Right atrium auricular region (tissue), 2 donors: ENCODE measurements at places on chromosomes 1 and 21. TPM values are rescaled to one million over a fixed set of nuclear protein-coding genes. Genes with fewer than 3 reads are reported as not detected.

The LRRC39 gene
- total RNA-seq, result 142 TPM

The ADCY10 gene
- not detected for total RNA-seq

The CYP4Z1 gene
- total RNA-seq, result not detected

The MAP3K21 gene
- 1.4 TPM for total RNA-seq

The TDRD5 gene
- not detected for total RNA-seq

The SH3BGR gene
- total RNA-seq, result 43.2 TPM

- no peak for DNase-seq
Measured at GRCh38 chr1:48227165-48228013, 4.9 kb downstream of the SLC5A9 start.

GRCh38 chr1:42692911-42693310 is 10.7 kb downstream of the YBX1 start:
- no peak for DNase-seq

GRCh38 chr1:8854240-8854639 is 24.2 kb downstream of the ENO1 start:
- DNase-seq, result no peak

- no peak for DNase-seq
Measured at GRCh38 chr1:170704256-170704655, 40.3 kb downstream of the PRRX1 start.

- no peak for DNase-seq
Measured at GRCh38 chr1:27136998-27137542, 17.9 kb downstream of the SLC9A1 start.

- no peak for DNase-seq
Measured at GRCh38 chr1:87814573-87814972, 485.9 kb downstream of the LMO4 start.

DNA sequence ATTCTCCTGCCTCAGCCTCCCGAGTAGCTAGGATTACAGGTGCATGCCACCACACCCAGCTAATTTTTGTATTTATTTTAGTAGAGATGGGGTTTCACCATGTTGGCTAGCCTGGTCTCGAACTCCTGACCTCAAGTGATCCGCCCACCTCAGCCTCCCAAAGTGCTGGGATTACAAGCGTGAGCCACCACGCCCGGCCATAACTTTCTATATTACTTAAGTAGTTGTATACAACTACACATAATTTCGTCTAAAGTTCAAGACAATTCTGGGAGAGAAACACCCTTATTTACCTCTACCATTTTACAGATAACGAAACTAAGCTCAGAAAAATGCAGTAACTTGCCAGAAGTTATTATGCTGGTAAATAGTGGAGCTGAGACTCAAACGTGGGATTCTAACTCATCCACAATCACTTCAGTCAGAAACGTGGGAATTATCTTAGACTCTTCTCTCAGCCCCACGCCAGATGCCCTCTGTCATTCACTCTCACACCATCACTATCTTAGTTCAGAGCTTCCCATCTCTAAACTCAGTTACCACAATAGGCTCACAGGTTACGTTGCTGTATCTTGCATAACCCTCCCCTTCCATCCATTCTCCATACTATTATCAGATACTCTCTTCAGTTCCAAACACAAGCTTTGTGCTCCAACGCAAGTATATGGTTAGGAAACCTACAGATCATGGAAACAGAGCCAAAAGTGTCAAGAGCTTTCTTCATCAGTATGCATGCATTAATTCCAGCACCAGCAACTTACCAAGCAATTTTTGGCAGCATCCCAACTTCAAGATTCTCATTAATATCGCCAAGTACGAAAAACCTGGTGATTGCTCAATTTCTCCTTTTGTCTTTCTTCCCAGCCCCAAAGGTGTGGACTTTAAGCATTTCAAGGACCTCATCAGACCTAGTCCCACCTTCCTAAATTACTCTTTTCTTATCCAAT is 69.3 kb downstream of the RERE start:
- DNase-seq, result no peak

DNA sequence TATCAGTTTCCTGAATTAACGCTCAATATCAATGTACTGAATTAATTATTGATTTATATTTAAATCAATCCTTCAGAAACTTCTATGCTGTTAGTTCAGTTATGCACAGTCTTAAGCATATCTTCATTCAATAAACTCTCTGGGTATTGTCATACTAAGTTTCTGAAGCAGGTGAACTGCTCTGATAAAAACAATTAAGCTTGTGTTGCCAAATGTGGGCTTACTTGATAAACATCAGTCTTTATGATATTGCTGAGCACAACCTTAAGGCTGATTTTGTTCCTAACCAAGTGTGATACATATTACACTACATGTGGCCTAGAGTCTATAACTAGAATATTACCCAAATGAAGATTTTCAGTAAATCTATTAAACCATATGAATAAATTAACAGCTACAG is 67.6 kb downstream of the DPYD start:
- DNase-seq, result no peak

- no peak for DNase-seq
Measured at GRCh38 chr1:213914392-213914791, 73.4 kb upstream of the PROX1 start.
